ENCODE measurements at places on chromosomes 1 and 21. TPM values are rescaled to one million over a fixed set of nuclear protein-coding genes. Genes with fewer than 3 reads are reported as not detected.

- H3K27ac ChIP-seq: no peak overlapping the region
- H3K4me3 ChIP-seq: no peak overlapping the region
- no peaks in the 10 kb centered on the region for H3K27me3 ChIP-seq
- no peaks in the 10 kb centered on the region for H3K36me3 ChIP-seq
- H3K4me1 ChIP-seq: no peaks in the 10 kb centered on the region
- no peak for DNase-seq
Measured at GRCh38 chr1:115158181-115158580, 68.9 kb upstream of the TSPAN2 start.

GRCh38 chr21:45305836-45306235 lies 18.1 kb upstream of the POFUT2 start:
- no peak overlapping the region for H3K4me3 ChIP-seq
- H3K4me1 ChIP-seq: peaks cover 7% of the 10 kb centered on the region
- no peaks in the 10 kb centered on the region for H3K27me3 ChIP-seq
- H3K36me3 ChIP-seq: no peaks in the 10 kb centered on the region

DNA sequence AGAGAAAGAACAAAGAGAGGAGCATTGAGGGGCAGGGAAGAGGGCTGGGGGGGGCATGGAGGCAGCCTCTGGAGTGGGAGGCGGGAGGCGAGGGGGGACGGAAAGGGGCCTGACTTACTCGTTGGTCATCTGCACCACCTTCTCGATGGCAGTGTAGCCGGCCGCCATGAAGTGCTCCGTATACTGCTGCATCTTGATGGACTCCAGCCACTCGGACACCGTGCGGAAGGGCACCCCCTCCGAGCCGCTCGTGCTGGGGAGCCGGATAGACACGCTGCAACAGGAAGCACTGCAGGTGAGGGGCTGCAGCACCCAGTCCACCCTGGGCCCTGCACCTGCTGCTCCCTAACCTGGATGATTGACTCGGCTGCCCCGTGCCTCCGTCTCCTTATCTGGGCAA lies 26.6 kb downstream of the EPHA2 start:
- peaks cover 8% of the 10 kb centered on the region for H3K4me1 ChIP-seq
- no peak overlapping the region for H3K27ac ChIP-seq
- H3K27me3 ChIP-seq: no peaks in the 10 kb centered on the region
- DNase-seq: no peak
- no peaks in the 10 kb centered on the region for H3K36me3 ChIP-seq

- no peaks in the 10 kb centered on the region for H3K27me3 ChIP-seq
- peaks cover 22% of the 10 kb centered on the region for H3K36me3 ChIP-seq
- peak; percentile 75 for DNase-seq
- H3K27ac ChIP-seq: peak within 1 kb of the TSS; percentile 93
- H3K4me3 ChIP-seq: peak within 1 kb of the TSS; percentile 71
Measured at GRCh38 chr1:32200226-32201010, at the start of gene CCDC28B. TSS of gene CCDC28B (plus strand) at chr1:32200595. CDS start at chr1:32201936, 1,341 bp downstream.

- H3K27me3 ChIP-seq: no peaks in the 10 kb centered on the region
- H3K4me3 ChIP-seq: no peak overlapping the region
- no peaks in the 10 kb centered on the region for H3K4me1 ChIP-seq
- DNase-seq: no peak
- no peak overlapping the region for H3K27ac ChIP-seq
Measured at GRCh38 chr1:88466899-88467580, 217.0 kb upstream of the PKN2 start.

DNA sequence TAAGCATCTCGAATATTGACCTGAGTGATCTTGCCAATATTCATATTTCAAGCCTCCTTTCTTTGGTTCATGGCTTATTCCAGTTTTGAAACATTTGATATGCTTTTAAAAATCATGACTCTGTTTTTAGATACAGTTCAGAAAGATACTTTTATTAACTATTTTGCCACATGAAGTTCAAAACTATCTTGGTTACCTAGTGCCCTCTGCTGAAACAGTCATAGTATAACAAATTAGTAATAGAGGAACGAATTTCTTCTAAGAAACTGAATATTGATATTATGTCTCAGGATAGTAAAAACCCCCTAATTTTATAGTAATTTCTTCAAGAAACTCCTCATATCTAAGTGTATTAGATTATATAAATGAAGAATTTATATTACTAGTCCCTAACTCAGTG lies 52.6 kb upstream of the RC3H1 start:
- H3K36me3 ChIP-seq: no peaks in the 10 kb centered on the region
- no peaks in the 10 kb centered on the region for H3K27me3 ChIP-seq
- no peak overlapping the region for H3K4me3 ChIP-seq
- H3K4me1 ChIP-seq: no peaks in the 10 kb centered on the region
- peak; percentile 22 for DNase-seq

GRCh38 chr1:61058483-61059245 lies 23.7 kb upstream of the NFIA start:
- no peak overlapping the region for H3K4me3 ChIP-seq
- peaks cover 25% of the 10 kb centered on the region for H3K27me3 ChIP-seq
- no peak for DNase-seq

DNA sequence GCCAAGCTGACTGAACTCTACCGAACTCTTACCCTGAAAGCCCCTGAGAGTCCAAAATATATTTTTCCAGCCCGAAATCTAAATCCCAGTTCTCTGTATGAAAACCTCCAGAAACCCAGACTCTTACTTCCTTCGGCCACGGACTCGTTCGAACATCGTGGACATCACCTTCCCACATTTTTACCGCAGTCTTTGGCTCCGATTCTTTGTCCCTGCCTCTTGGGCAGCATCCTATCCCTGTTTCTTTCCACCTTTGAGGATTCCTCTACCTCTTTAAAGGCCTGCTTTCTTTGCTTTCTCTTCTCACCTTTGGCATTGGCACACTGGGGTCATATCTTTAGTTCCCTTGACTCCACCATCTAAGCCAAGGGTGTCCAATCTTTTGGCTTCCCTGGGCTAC lies 932 bp upstream of the USP24 start:
- H3K27ac ChIP-seq: peak overlapping the region; percentile 97
- no peaks in the 10 kb centered on the region for H3K36me3 ChIP-seq
- DNase-seq: peak; percentile 27

GRCh38 chr1:44784094-44785028 lies 3.6 kb downstream of the BEST4 start:
- DNase-seq: peak; percentile 61
- H3K27me3 ChIP-seq: no peaks in the 10 kb centered on the region
- H3K4me1 ChIP-seq: peaks cover 31% of the 10 kb centered on the region
- H3K36me3 ChIP-seq: peaks cover 6% of the 10 kb centered on the region

DNA sequence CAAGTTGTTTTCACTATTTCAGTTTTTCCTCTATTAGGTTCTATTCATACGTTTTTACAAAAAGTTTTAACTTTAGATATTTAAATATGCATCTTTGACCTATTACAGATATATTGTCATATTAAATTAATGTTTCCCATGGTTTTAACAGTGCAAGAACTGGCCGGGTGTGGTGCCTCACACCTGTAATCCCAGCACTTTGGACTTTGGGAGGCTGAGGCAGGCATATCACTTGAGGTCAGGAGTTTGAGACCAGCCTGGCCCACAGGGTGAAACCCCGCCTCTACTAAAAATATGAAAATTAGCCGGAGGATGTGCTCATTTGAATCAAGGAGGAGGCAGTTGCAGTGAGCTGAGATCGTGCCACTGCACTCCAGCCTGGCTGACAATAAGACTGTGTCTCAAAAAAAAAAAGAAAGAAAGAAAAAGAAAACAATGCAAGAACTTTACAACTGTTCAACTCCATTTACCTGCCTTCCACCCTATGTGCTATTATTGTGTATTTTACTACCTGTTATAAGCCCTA lies 19.8 kb upstream of the TINAGL1 start:
- H3K27me3 ChIP-seq: no peaks in the 10 kb centered on the region
- no peak for DNase-seq
- H3K36me3 ChIP-seq: no peaks in the 10 kb centered on the region

DNA sequence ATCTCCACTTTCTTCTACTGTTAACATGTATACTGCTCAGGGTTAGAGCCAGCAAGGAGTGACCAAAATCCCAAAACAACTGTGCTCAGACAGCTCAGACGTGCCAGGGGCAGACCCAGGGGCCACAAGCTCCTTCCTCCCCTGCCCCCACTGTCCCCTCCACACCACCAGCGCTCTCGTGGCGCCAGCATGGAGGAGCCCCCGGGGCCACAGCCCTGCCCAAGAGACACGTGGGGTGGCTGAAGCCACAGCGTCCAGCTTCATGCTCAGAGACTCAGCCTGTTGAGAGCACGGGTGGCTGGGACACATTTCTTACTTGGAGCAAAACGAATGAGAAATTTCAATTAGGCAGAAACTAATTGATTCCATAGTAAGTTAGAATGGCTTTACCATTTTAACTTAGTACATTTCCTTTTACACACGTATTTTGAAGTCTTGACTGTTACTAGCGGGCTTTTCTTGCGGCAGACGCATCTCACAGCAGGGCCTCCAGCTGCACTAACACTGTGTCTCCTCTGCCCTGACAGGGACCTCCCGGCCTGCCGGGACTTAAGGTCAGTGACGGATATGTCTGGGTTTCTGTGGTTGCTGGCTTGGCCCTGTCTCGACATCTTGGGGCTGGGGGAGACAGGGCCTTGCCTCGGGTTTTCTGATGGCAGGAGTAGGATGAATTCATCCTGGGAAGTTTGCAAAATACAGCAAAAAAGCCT lies 54.2 kb downstream of the SLC19A1 start:
- no peaks in the 10 kb centered on the region for H3K27me3 ChIP-seq
- H3K36me3 ChIP-seq: no peaks in the 10 kb centered on the region

GRCh38 chr1:14742181-14742980 lies 143.9 kb downstream of the KAZN start:
- no peaks in the 10 kb centered on the region for H3K36me3 ChIP-seq
- H3K4me3 ChIP-seq: no peak overlapping the region
- DNase-seq: no peak
- no peak overlapping the region for H3K27ac ChIP-seq
- no peaks in the 10 kb centered on the region for H3K27me3 ChIP-seq
- no peaks in the 10 kb centered on the region for H3K4me1 ChIP-seq

GRCh38 chr21:33854604-33855003 lies 61.0 kb downstream of the ATP5PO start:
- no peak for DNase-seq
- H3K36me3 ChIP-seq: no peaks in the 10 kb centered on the region
- H3K4me3 ChIP-seq: no peak overlapping the region
- H3K4me1 ChIP-seq: no peaks in the 10 kb centered on the region
- H3K27ac ChIP-seq: no peak overlapping the region

DNA sequence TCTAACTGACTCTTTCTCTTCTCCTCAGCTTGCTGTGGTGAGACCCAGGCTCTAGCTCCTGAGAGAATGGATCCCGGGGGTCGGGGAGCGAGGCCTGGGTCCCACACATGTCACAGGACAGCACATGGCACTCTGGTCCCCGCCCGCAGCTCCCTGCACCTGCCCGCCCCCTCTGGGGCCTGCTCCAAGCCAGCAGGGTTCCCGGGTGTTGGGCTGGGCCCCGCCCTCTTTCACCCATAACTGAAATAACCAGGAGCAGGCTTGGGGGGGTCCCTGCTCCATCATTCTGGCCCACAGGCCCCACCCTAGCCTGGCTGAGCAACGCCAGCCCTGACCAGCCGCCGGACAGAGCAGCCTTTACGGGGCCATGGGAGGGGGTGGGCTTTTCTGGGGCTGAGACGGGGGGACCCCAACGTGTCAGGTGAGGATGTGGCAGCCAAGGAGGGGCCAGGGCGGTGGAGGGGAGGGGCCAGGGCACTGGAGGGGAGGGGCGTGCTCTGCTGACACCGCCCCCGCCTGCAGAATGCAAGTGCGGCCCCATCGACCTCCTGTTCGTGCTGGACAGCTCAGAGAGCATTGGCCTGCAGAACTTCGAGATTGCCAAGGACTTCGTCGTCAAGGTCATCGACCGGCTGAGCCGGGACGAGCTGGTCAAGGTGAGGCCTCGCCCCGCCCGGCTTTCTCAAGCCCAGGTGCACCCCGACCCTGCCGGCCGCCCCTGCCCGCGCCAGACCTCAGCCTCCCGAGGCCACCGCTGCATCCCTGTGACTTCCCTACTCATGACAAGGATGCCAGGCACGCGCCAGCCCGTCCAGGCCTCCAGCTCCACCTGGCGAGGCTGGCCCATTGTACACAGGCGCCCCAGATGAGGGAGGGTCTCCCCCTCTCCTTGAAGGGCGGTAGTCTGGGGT lies 19.4 kb downstream of the COL6A1 start:
- no peaks in the 10 kb centered on the region for H3K36me3 ChIP-seq
- no peaks in the 10 kb centered on the region for H3K27me3 ChIP-seq
- H3K4me3 ChIP-seq: no peak overlapping the region
- no peak overlapping the region for H3K27ac ChIP-seq

DNA sequence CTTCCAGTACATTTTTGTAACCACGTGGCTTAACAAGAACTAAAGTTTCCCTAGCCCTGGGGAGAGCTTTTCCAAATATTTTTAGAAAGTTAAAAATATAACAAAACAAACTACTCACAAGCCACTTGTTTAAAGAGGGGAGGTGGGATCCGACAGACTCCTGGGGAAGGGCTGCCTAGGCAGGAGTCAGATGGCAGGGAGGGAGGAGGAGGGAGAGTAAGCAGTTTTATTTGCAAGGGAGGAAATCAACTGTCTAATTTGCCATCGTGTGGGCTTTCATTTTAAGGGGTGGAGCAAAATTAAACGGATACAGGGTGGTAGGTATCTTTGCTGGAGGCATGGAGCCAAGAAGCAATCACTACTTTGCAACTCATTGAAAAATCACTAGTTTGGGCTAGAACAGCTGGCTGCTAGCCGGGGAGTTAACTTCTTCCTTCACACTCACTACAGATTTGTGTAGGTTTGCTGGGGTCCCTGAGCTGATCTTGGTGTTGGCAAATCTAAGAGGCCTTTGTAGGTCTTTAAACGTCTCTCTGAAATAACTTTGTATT lies 8.8 kb downstream of the BARHL2 start:
- peaks cover 12% of the 10 kb centered on the region for H3K4me1 ChIP-seq
- peaks cover 77% of the 10 kb centered on the region for H3K27me3 ChIP-seq
- H3K27ac ChIP-seq: no peak overlapping the region
- no peaks in the 10 kb centered on the region for H3K36me3 ChIP-seq
- no peak overlapping the region for H3K4me3 ChIP-seq

- peak overlapping the region; percentile 18 for H3K4me3 ChIP-seq
- DNase-seq: peak; percentile 45
- H3K27me3 ChIP-seq: no peaks in the 10 kb centered on the region
- peaks cover 20% of the 10 kb centered on the region for H3K36me3 ChIP-seq
- peaks cover 100% of the 10 kb centered on the region for H3K4me1 ChIP-seq
- peak overlapping the region; percentile 95 for H3K27ac ChIP-seq
Measured at GRCh38 chr1:150568594-150568966, 10.8 kb downstream of the MCL1 start.

DNA sequence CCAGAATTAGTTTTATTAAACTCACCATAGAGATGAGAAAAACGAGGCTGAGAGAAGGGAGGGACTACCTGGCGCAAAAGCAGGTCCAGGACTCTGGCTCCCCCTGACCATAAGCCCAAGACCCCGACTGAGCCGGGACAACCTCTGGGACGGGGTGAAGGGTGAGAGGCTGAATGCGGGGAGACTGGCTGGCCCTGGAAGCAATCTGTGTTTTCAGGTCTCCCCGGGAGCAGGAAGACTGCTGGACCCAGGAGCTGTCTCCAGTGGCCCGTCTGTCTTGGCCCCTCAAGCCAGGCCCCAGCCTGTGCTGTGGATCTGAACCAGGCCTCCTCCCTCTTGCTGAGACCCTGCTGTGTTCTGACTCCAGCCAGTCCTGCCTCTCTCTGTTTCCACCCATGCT lies 240.8 kb downstream of the TRABD2B start:
- no peaks in the 10 kb centered on the region for H3K4me1 ChIP-seq
- no peak for DNase-seq
- no peaks in the 10 kb centered on the region for H3K27me3 ChIP-seq
- H3K36me3 ChIP-seq: no peaks in the 10 kb centered on the region
- no peak overlapping the region for H3K4me3 ChIP-seq
- H3K27ac ChIP-seq: no peak overlapping the region

- no peaks in the 10 kb centered on the region for H3K36me3 ChIP-seq
- no peak for DNase-seq
- no peak overlapping the region for H3K4me3 ChIP-seq
- H3K27me3 ChIP-seq: no peaks in the 10 kb centered on the region
Measured at GRCh38 chr1:202255343-202255742, 61.7 kb downstream of the LGR6 start.

The THEMIS2 gene
- 234 TPM for total RNA-seq

The SPOCD1 gene
- total RNA-seq: not detected

The MYOG gene
- total RNA-seq: not detected

The OR10J1 gene
- total RNA-seq: not detected

The TRABD2B gene
- not detected for total RNA-seq

The C8B gene
- not detected for total RNA-seq

All from natural killer cell (primary cell).